ENCODE measurements at places on chromosomes 2 and 18. TPM values are rescaled to one million over a fixed set of nuclear protein-coding genes. Genes with fewer than 3 reads are reported as not detected.

The MSTN gene
- total RNA-seq, result not detected

The RUFY4 gene
- total RNA-seq, result not detected

The IL18RAP gene
- total RNA-seq, result not detected

DNA sequence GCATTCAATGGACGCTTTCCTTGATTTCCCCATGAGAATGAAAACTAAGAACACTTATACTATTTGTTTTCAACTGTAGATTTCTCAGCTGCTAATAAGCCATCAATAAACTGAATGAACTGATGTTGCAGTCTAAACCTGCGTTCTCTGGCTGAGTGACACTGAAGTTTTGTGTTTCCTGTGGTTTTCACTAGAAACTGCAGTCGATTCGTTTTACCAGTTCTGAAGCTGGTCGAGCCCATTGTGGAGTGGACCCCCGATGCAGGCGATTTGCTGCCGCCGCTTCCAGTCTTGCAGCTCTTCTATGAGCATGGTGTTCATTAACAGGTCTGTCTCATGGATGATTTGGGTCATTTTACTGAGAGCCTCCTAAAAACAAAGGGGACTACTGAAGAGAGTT is 50.6 kb upstream of the STAT1 start:
- DNase-seq, result no peak

DNA sequence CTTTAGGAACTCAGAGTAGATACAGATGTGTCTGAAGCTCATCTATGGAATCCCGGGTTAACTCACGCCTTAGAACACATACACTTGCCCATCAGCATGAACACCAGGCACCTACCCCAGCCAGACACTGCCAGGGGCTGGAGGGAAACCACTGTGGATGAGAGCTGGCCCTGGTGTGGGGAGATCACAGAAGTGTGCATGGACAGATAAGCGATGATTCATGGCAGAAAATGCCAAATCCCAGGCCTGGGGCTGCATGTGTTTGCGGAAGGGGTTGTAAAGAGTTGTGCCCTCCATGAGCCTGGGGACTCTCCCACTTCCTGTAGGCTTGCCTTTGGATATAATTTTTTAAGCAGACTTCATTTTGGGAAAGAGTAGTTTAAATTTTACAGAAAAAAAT is 193.4 kb downstream of the FHOD3 start:
- no peak for DNase-seq

Data from glomerular endothelial cell (primary cell).